ENCODE measurements at places on chromosomes 3 and 15. TPM values are rescaled to one million over a fixed set of nuclear protein-coding genes. Genes with fewer than 3 reads are reported as not detected.
A peak's percentile ranks its signal among the peaks of the same experiment; 100 is the strongest.

DNA sequence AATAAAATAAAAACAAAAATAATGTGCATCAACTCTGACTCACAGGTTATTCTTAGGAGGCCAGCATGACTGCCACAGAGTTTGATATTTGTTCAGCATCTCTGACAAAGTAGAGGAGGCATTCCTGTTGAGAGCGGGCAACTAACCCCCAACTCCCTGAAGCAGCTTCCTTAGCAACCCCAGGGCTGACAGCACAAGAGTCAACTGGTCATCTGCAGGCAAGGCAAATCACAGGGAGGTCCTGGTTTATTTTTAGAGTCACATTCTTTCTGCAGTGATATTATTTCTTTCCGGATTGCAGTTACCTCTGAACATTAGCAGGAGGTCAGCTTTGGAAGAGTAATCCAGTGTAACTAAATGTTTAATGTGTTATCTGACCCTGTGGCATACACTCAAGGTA lies 273.0 kb downstream of the PLCL2 start:
- no peak for DNase-seq

SERINC4 gene
- not detected for total RNA-seq

KNG1 gene
- total RNA-seq = not detected

DNA sequence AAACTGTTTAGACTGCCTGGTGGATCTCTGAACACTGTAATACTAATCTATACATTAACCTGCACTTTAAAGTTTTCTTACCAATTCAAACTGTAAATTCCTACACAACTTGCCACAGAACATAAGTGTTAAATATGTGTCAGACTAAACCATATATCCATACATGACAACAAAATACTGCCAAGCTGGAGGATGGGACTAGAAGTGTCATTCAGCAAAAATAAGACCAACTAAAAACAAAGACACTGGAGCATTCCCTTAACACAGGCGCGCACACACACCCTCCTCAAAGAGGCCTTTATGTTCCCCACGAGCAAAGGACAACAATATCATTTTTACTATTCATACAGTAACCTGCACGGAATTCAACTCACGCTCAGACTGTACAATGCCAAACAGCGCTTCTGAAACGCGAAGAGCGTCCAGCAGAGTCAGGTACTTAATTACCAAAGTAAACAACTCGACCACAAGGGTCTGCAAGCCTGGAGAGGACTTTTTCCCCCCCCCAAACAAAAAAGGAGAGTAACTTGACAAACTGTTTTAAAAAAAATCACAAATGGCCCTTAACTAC lies 1.1 kb downstream of the DCUN1D1 start:
- no peak for DNase-seq

GRCh38 chr3:106010829-106011228 lies 142.0 kb upstream of the CBLB start:
- DNase-seq = no peak

VGLL3 gene
- 11.7 TPM for total RNA-seq

GRCh38 chr3:74080056-74080461 lies 455.3 kb upstream of the PDZRN3 start:
- DNase-seq = no peak

DNA sequence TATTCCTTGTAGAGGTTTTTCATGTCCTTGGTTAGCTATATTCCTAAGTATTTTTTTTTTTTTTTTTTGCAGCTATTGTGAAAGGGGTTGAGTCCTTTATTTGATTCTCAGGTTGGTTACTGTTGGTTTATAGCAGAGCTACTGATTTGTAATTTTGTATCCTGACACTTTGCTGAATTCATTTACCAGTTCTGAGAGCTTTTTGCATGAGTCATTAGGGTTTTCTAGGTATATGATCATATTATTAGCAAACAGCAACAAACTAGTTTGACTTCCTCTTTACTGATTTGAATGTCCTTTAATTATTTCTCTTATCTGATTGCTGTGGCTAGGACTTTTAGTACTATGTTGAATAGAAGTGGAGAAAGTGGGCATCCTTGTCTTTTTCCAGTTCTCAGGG lies 737.4 kb downstream of the ZNF385D start:
- DNase-seq = no peak

GRCh38 chr3:42696356-42697288 lies 6.0 kb downstream of the HHATL start:
- DNase-seq = no peak

- no peak for DNase-seq
Observed at GRCh38 chr15:39860200-39860599, 59.9 kb downstream of the GPR176 start.

LCMT2 gene
- 13.1 TPM for total RNA-seq

CYP1A2 gene
- total RNA-seq = 0.23 TPM

DNA sequence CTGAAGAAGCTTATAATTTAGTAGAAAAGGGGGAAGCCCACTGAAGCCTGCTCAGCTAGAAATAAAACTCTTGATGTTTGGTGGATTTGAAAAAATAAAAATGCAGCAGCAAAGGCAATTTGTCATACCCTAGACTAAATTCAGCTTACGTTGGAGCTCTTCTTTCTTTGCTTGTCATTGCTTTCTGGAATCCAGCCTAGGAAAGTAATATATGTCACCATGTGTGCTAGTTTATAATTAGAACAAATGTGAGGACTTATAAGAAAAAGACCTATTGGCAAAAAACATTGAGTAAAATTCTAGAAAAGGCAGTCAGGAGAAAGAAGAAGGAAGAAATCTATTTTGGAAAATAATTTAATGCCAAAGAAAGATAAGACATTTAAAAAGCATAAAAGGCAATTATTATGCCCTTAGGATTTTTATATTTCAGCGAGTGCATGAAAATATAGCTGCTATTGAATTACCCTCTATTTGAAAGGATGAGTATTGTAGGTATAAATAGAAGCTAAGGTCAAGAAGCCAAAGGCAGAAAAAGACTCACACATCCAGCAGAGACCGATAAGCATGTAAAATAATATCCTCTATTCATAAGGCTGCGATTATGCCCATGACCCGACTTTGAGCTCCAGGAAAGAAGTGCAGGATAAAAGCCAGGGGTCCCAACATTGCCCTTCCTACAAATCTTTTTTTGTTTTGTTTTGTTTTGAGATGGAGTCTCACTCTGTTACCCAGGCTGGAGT lies 10.6 kb upstream of the BTBD1 start:
- DNase-seq = no peak

- DNase-seq = peak; percentile 45
Observed at GRCh38 chr3:17039594-17039993, 154.8 kb downstream of the PLCL2 start.

- DNase-seq = no peak
Observed at GRCh38 chr3:184953401-184953800, 141.4 kb downstream of the VPS8 start.

DNA sequence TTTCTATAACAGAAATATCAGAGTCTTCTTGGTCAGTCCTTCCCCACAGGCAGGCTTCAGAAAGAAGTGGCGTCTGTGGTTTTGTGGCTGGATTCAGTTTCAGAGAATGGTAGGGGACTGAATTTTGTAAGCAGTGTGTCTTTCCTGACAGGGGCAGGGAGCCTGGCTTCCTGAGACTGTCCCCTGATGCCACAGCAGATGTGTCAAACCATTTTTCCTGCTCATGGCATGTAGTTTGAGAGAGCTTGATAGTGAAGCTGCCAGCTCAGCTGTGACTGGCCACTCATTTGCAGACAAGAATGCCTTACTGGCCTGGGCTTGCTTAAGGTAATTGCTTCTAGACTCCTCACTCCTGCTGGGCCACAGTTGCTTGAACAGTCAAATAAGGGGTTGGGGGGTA lies 26.4 kb downstream of the LARS2 start:
- DNase-seq = no peak

- DNase-seq = peak; percentile 8
Observed at GRCh38 chr15:97652700-97653167, 307.8 kb upstream of the ARRDC4 start.

GRCh38 chr3:13105896-13106250 lies 32.6 kb upstream of the IQSEC1 start:
- DNase-seq = no peak

DNA sequence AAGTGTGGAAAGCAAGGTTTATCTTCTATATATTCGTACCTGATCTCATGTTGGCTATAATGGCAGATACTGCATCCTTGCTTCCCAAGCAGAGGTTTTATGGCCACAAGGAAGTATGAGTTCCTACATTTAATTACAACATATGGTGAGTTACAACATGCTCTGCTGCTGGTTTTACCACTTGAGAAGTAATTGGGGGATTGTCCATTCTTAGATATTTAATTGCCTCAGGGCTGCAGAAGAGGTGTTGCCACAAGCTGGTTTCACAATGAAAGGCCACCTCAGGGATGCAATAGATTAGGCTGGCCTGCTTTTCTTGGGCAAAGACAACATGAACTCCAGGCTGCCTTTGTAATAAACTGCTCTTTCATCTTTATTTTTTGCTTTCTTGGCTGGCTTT lies 48.6 kb downstream of the RAP2B start:
- no peak for DNase-seq
